Fibroblast of lung (primary cell): ENCODE measurements at places on chromosomes 4 and X. TPM values are rescaled to one million over a fixed set of nuclear protein-coding genes. Genes with fewer than 3 reads are reported as not detected.
A peak's percentile ranks its signal among the peaks of the same experiment; 100 is the strongest.

The SASH3 gene
- total RNA-seq = not detected in 2 replicates

The CAMK2D gene
- total RNA-seq = 196 and 262 TPM in 2 replicates

DNA sequence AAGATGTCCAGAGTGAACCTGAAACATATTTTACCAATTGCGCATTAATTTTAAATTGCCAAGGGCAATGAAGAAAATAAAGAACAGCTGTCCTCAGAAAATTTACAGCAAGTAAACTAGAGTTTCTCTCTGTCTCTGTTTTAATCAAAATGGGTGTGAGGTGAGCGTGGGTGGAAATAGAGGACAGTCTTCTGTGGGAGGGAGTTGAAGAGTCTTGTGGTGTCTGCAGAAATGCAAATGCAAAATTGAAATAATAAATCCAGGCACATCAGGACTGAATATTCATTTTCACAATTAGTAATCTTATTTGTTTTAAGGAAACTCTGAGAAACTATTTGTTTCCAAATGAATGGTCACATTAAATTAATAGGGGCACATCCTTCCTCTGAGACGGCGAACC is 192.0 kb downstream of the ARHGAP10 start:
- H3K36me3 ChIP-seq = peaks cover 1% of the 10 kb centered on the region
- no peaks in the 10 kb centered on the region for H3K27me3 ChIP-seq
- no peak overlapping the region for H3K4me3 ChIP-seq
- H3K4me1 ChIP-seq = no peaks in the 10 kb centered on the region
- H3K27ac ChIP-seq = no peak overlapping the region

GRCh38 chr4:48756689-48757220 is 23.3 kb downstream of the FRYL start:
- no peaks in the 10 kb centered on the region for H3K27me3 ChIP-seq
- no peak for DNase-seq
- no peak overlapping the region for H3K27ac ChIP-seq
- H3K4me3 ChIP-seq = no peak overlapping the region

- H3K27me3 ChIP-seq = no peaks in the 10 kb centered on the region
- peak; percentile 3 for DNase-seq
- no peaks in the 10 kb centered on the region for H3K4me1 ChIP-seq
- no peaks in the 10 kb centered on the region for H3K36me3 ChIP-seq
- H3K27ac ChIP-seq = no peak overlapping the region
Observed at GRCh38 chr4:69999420-69999819, 3.7 kb downstream of the STATH start.

DNA sequence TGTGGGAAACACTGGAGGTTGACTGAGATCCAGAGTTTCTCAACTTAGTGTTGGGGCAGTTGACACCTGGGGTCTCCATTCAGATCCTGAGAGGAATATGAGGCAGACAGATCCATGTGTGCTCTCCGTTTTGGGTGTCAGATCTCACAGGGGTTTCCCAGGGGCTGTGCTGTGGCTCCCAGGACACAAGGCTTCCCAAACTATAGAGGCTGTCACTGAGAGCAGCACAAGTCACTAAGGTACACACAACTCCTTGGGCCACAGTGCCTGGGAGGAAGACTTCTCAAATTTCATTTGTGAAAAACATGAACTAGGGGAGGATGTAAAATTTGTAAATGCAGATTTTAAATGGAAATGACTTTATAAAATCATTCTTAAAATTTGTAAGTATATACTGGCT is 363.6 kb downstream of the FBXO8 start:
- H3K27me3 ChIP-seq = no peaks in the 10 kb centered on the region
- no peak for DNase-seq
- no peak overlapping the region for H3K4me3 ChIP-seq
- no peaks in the 10 kb centered on the region for H3K4me1 ChIP-seq
- no peak overlapping the region for H3K27ac ChIP-seq

The BST1 gene
- total RNA-seq = 14.6 and 15.7 TPM in 2 replicates

- DNase-seq = no peak
- no peak overlapping the region for H3K4me3 ChIP-seq
- H3K4me1 ChIP-seq = no peaks in the 10 kb centered on the region
- H3K27ac ChIP-seq = no peak overlapping the region
- H3K27me3 ChIP-seq = no peaks in the 10 kb centered on the region
Observed at GRCh38 chr4:2047031-2047660, 12.0 kb upstream of the NAT8L start.

GRCh38 chr4:185358959-185359358 is 36.8 kb downstream of the LRP2BP start:
- H3K4me1 ChIP-seq = peaks cover 3% of the 10 kb centered on the region
- DNase-seq = no peak
- H3K27me3 ChIP-seq = no peaks in the 10 kb centered on the region
- H3K27ac ChIP-seq = no peak overlapping the region
- no peaks in the 10 kb centered on the region for H3K36me3 ChIP-seq

DNA sequence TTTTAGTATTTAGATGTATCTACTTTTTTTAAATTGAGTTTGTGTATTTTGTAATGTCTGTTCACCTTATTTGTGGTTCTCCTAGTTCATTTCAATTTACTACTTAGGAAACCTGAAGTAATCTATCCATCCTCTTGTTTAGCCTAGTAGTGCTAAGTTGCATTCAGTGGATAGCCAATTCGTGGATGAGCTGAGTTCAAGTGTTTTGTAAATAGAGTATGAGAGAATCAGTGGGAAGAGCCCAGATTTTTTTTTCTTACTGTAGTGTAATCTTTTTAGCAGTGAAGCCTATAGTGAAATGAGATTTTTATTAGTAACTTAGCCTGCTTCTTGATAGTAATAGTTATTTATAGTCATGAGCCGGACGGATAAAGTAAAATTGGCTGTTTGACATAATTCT is 21.7 kb downstream of the STAG2 start:
- no peaks in the 10 kb centered on the region for H3K4me1 ChIP-seq
- no peaks in the 10 kb centered on the region for H3K27me3 ChIP-seq
- H3K36me3 ChIP-seq = no peaks in the 10 kb centered on the region
- no peak overlapping the region for H3K4me3 ChIP-seq
- no peak overlapping the region for H3K27ac ChIP-seq

DNA sequence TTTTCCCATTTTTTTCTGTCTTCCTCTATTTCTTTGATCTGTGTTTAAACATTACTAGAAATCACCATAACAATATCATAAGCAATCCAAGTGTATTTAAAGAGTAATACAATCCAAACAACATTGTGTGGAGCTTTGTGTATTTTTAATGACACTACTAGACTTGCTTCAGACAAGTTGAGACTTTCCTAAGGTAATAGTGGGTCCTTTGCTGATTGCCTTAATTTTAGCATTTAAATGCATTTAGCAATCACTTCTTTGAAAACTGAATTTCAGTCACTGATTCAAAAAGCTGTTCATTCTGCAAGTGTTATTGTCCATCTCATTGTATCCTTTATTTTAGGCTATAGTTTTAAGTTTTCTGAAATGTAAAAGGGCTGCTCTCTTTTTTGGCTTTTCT is 804.8 kb downstream of the ADGRL3 start:
- no peaks in the 10 kb centered on the region for H3K27me3 ChIP-seq
- no peaks in the 10 kb centered on the region for H3K36me3 ChIP-seq
- no peak overlapping the region for H3K27ac ChIP-seq
- no peaks in the 10 kb centered on the region for H3K4me1 ChIP-seq
- DNase-seq = no peak

The JAKMIP1 gene
- not detected in 2 replicates for total RNA-seq

DNA sequence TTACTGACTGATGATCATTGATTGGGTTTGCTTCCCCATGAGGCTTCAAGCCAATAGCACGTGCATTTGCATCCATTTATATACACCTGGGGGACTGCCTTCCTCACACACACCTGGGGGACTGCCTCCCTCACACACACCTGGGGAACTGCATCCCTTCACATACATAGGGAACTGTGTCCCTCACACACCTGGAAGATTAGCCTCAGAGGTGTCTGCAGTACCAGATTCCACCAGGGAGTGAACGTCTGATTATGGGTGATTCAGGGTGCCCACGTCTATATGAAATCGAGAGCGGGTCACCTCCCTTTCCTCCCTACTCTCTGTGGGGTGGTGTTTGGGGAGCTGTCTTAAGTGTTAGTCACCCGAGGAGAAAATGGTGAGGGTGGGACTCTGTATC is 16.9 kb downstream of the CD99 start:
- no peaks in the 10 kb centered on the region for H3K27me3 ChIP-seq
- peak overlapping the region; percentile 76 for H3K27ac ChIP-seq
- no peak for DNase-seq
- peaks cover 4% of the 10 kb centered on the region for H3K36me3 ChIP-seq
- H3K4me3 ChIP-seq = no peak overlapping the region
- peaks cover 39% of the 10 kb centered on the region for H3K4me1 ChIP-seq

GRCh38 chr4:113810906-113811305 is 49.4 kb upstream of the CAMK2D start:
- no peaks in the 10 kb centered on the region for H3K27me3 ChIP-seq
- DNase-seq = peak; percentile 84
- H3K27ac ChIP-seq = no peak overlapping the region
- no peaks in the 10 kb centered on the region for H3K4me1 ChIP-seq
- no peaks in the 10 kb centered on the region for H3K36me3 ChIP-seq
- no peak overlapping the region for H3K4me3 ChIP-seq

GRCh38 chrX:115330498-115331168 is 41.1 kb downstream of the LUZP4 start:
- no peaks in the 10 kb centered on the region for H3K4me1 ChIP-seq
- H3K27ac ChIP-seq = no peak overlapping the region
- no peaks in the 10 kb centered on the region for H3K36me3 ChIP-seq
- no peak overlapping the region for H3K4me3 ChIP-seq

The PCDH10 gene
- total RNA-seq = 0.26 and 0.66 TPM in 2 replicates

The NIPAL1 gene
- under 0.01 TPM in 1 of 2 replicates, not detected in the other for total RNA-seq

DNA sequence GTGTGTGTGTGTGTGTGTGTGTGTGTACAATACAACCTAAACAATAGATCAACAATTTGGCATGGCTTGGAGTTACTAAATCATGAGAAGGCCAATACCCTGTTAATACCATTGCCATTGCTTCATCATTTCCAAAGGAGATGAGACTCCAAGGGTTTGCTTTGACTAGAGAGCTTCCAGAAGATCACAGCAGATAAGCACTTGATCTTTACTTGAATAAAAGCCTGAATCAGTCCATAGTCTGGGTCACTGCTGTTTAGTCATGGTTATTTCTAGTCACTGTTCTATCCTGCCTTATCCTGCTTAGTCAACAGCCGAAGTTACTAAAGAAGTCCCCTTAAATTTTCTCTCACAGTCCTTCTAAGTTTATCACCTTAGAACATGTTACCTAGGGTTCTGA is 58.2 kb downstream of the RAB40AL start:
- H3K36me3 ChIP-seq = no peaks in the 10 kb centered on the region
- no peaks in the 10 kb centered on the region for H3K4me1 ChIP-seq

GRCh38 chr4:118352843-118353533 is at the start of gene PRSS12:
Gene PRSS12, minus strand, starts transcription at chr4:118353003. Its CDS starts 283 bp downstream, at chr4:118352720.
- H3K4me3 ChIP-seq = peak within 1 kb of the TSS; percentile 83
- H3K36me3 ChIP-seq = no peaks in the 10 kb centered on the region
- no peaks in the 10 kb centered on the region for H3K27me3 ChIP-seq
- H3K27ac ChIP-seq = peak within 1 kb of the TSS; percentile 75
- DNase-seq = peak; percentile 75
- peaks cover 2% of the 10 kb centered on the region for H3K4me1 ChIP-seq

The P2RY4 gene
- total RNA-seq = under 0.01 TPM in 2 replicates
